ENCODE measurements at places on chromosomes 1 and 21. TPM values are rescaled to one million over a fixed set of nuclear protein-coding genes. Genes with fewer than 3 reads are reported as not detected.

SPRR5 gene
- not detected for total RNA-seq

DNA sequence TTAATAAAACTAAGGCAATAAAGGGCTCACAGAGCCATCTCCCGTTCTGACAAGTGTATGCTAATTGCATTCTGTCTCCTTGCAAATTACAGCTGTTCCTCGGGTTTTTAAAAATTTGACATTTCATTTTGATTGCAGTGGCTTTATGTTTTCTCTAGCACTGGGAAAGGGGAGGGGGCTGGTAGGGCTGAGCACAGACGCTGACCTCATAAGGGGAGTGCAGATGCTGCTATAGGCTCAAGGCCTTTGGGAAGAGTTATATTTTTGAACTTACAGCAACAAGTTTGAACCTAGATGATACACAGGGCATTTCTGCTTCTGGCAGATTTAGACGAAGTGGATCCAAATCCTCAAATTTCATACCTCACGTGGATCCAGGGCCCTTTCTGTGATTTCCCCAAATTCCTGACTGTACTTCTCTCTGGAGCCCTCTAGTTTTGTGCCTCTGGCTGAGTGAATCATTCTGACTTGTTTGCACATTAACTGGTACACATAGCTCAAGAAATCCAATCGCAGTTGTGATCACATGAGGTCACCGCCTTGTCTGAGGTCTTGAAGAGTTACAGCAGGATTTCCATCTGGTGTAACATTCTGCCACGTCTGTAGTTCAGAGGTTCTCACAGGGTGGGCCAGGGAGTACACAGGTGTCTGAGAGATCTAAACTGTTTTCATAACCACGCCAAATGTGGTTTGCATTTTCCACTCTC is 230.3 kb downstream of the C1orf94 start:
- H3K27me3 ChIP-seq: no peaks in the 10 kb centered on the region
- DNase-seq: no peak
- H3K4me3 ChIP-seq: no peak overlapping the region

DNA sequence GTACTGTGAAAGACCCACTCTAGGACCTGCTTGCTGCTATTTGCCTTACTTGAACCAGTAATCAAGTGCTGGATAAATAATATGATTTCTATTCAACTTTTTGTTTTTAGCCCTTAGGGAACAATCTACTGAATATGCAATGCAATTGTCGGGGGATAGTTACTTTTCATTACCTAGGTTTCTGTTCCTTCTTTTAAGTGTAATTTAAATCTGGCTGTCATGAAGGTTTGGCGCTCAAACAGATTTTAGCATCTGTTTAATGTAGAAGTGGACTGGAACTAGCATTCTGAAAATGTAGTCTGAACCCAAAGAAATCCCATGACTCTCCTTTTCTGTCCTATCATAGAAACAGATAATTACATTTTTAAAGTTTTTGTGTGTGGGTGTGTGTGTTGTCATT is 4.8 kb downstream of the MGST3 start:
- no peaks in the 10 kb centered on the region for H3K27me3 ChIP-seq
- no peak overlapping the region for H3K4me3 ChIP-seq
- no peak for DNase-seq
- H3K4me1 ChIP-seq: peaks cover 26% of the 10 kb centered on the region
- H3K36me3 ChIP-seq: peaks cover 5% of the 10 kb centered on the region

DNA sequence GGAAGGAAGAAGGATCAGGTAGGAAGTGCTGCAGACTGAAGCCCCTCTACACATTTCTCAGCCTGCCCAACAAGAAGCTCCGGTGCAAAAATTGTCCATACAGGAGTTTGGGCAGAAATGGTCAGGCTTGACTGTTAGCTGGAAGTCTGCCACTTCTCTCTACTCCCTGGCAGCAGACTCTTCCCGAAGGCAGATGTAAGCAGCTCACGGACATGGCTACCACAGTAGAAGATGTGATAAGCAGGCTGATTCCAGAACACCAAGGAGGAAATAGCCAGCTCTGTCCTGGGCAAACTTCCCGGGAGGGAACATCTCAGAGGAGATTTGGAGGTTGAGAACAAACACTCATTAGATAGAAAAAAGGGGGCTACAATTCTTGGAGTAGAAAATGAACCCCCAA is 52.6 kb downstream of the TRABD2B start:
- H3K4me3 ChIP-seq: no peak overlapping the region
- no peak for DNase-seq
- no peak overlapping the region for H3K27ac ChIP-seq
- H3K4me1 ChIP-seq: no peaks in the 10 kb centered on the region
- H3K36me3 ChIP-seq: no peaks in the 10 kb centered on the region

GRCh38 chr1:168842916-168843315 is 113.9 kb upstream of the DPT start:
- H3K27me3 ChIP-seq: no peaks in the 10 kb centered on the region
- no peaks in the 10 kb centered on the region for H3K4me1 ChIP-seq

DNA sequence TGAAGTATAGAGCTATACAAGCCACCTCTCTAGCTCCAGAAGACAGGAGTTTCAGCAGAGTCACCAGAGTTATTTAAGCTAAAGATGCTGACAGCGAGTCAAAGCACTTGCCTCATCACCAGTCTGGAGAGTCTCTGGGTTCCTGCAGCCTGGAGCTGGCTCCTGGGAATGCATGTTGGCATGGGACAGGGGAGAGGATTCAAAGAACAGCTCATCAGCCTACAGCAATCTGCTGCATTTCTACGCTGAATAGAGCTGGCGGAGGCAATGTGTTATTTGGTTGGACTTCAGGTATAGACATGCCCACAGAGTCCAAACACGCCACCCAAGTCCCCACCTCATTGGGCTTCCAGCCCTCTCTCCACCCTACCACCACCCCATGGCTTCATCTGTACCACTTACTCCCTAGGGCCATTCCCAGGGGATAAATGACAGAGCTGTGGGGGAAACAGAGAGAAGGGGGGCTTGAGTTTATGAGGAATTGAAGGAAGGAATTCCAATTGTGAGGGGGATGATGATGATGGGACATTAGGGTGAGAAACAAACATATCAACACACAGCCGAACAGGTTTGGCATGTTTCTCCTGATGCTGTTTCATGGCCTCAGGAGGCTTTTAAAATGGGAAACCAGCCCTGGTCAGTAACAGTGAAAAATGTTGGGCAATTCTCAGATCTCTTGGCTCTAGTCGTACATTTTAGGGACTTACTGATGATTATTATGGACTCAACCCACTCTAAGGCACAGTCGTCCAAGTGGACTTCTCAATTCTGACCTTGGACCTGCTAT is 58.4 kb downstream of the PLEKHA6 start:
- DNase-seq: no peak
- peaks cover 34% of the 10 kb centered on the region for H3K4me1 ChIP-seq
- peaks cover 5% of the 10 kb centered on the region for H3K27me3 ChIP-seq
- no peak overlapping the region for H3K27ac ChIP-seq
- no peak overlapping the region for H3K4me3 ChIP-seq
- no peaks in the 10 kb centered on the region for H3K36me3 ChIP-seq

- peaks cover 1% of the 10 kb centered on the region for H3K27me3 ChIP-seq
- no peak overlapping the region for H3K4me3 ChIP-seq
- no peaks in the 10 kb centered on the region for H3K4me1 ChIP-seq
- H3K27ac ChIP-seq: no peak overlapping the region
- H3K36me3 ChIP-seq: no peaks in the 10 kb centered on the region
- DNase-seq: no peak
Measured at GRCh38 chr1:5479876-5480646, 512.2 kb downstream of the NPHP4 start.

All from HFFc6 (cell line).